NCI-H2227 treated with DMSO at 0.1 percent for 48 hours (cell line): ENCODE measurements at places on chromosomes 1 and 21.

DNA sequence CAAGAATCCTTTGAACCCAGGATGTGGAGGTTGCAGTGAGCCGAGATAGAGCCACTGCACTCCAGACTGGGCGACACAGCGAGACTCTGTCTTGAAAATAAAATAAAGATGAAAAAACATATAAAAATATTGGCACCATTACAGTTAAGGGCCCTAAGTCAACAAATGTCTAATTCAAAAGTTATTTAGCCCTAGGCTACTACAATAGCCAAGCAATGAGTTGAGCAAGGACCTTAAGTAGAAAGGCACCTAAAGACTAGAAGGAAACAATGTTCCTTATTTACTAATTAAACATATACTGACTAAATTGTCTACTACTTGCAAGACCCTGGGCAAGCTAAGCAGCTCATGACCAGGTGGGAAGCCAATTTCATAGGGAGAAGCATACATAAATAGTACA, 4.1 kb downstream of the PIK3R3 start:
- no peak for DNase-seq

GRCh38 chr1:18907021-18907916, 4.9 kb upstream of the ALDH4A1 start:
- DNase-seq: peak; percentile 66

- DNase-seq: no peak
Observed at GRCh38 chr1:31679091-31679490, 24.7 kb downstream of the COL16A1 start.

DNA sequence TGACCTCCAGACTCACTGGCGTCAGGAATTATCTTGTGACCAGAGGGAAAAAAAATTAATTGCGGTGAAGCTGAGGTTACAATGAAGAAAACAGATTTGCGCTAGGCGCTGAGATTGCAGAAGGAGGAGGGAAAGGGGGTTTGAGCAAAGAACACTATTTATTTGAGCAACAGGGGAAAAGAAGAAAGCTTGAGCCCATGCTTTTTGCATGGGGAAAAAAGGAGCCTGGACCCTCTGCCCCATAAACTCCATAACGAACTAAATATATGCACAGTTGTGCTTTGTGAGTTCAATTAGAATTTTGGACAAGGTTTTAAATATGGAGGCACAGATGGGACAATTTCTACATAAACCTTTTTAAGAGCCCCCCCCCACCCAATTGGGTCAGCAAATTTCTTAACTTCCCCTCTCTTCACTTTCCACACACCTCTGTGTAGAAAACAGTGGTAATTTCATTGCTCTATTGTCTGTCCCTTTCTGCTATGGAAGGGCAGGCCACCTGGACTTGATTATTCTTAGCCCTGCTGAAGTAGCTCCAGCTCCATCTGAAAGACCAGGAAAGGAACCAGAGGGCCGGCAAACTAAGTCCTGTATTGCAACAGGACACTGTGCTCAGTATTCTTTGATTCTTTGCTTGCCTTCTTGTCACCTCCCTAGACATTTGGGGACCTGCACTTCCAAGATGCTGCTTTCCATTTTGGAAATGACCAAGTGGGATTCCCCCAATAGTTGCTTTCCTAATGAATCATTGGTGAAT, 862 bp upstream of the ID3 start:
- DNase-seq: peak; percentile 92

DNA sequence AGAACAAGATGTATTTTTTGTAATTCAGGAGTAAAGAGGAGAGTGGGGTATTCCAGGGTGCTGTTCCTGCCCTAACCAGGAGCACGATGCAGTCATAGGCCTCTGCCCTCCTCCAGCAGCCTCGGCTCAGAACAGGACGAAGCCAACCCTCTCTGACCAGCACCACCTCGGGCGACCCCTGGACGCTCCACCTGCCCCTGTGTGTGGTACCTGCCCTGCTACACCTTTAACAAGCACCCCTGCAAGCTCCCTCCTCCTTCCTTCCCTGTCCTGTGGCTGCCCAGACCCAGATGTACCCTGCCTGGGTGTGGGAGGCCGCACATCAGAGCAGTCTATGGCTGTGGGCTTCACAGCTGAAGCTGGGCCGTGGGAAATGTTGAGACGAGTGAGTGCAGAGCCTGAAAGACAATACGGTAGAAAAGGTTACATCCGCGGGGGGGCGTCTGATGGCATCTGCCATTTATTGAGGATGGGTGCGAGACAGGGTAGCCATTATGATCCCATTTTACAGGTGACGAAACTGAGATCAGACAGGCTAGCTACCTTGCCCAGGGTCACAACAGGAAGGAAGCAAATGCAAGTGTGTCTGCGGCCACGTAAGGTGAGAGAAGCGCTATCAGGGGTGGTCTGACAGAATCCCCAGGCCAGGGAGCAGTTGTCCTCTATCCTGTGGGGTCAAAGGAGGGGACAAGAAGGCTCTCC, 4.6 kb downstream of the ERG start:
- no peak for DNase-seq

DNA sequence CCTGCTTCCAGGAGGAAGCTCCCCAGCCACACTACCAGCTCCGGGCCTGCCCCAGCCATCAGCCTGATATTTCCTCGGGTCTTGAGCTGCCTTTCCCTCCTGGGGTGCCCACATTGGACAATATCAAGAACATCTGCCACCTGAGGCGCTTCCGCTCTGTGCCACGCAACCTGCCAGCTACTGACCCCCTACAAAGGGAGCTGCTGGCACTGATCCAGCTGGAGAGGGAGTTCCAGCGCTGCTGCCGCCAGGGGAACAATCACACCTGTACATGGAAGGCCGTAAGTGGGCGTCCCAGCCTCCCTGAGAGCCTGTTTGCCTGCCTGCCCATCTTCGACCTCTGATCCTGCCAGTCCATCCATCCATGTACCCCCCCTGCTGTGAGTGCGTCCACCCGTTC, 3.6 kb downstream of the ECM1 start:
- no peak for DNase-seq

DNA sequence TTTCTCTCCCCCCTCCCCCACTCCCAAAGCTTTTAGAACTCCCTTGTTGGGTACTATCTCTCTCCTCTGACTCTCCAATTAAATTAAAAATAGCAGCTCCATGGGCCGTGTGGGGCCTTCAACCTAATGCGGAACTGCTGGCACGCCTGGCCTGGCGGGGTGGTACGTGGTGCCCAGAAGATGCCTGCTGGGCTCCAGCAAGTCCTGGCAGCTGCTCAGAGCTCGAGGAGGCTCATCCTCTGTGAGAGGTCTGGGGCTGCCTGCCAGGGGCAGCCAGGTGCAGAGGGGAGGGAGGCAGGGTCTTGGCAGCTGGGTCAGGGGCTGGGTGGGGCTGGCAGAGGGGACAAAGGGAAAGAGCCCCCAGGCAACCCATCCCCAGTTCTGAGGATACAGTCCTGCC, 74.4 kb downstream of the ACTL8 start:
- peak; percentile 61 for DNase-seq
